Aorta (tissue), 5 donors: ENCODE measurements at places on chromosomes 3 and 15. TPM values are rescaled to one million over a fixed set of nuclear protein-coding genes. Genes with fewer than 3 reads are reported as not detected.

Gene SLCO2A1
- 101 TPM for total RNA-seq

GRCh38 chr3:138938877-138939560 is 7.9 kb downstream of the FOXL2 start:
- H3K4me3 ChIP-seq: no peak overlapping the region
- no peaks in the 10 kb centered on the region for H3K4me1 ChIP-seq
- H3K27me3 ChIP-seq: peaks cover 2% of the 10 kb centered on the region
- DNase-seq: no peak
- no peaks in the 10 kb centered on the region for H3K36me3 ChIP-seq

GRCh38 chr3:60758171-60758570 is 493.1 kb downstream of the FHIT start:
- H3K27ac ChIP-seq: no peak overlapping the region
- no peaks in the 10 kb centered on the region for H3K27me3 ChIP-seq
- no peak for DNase-seq
- H3K36me3 ChIP-seq: no peaks in the 10 kb centered on the region
- H3K4me1 ChIP-seq: no peaks in the 10 kb centered on the region

DNA sequence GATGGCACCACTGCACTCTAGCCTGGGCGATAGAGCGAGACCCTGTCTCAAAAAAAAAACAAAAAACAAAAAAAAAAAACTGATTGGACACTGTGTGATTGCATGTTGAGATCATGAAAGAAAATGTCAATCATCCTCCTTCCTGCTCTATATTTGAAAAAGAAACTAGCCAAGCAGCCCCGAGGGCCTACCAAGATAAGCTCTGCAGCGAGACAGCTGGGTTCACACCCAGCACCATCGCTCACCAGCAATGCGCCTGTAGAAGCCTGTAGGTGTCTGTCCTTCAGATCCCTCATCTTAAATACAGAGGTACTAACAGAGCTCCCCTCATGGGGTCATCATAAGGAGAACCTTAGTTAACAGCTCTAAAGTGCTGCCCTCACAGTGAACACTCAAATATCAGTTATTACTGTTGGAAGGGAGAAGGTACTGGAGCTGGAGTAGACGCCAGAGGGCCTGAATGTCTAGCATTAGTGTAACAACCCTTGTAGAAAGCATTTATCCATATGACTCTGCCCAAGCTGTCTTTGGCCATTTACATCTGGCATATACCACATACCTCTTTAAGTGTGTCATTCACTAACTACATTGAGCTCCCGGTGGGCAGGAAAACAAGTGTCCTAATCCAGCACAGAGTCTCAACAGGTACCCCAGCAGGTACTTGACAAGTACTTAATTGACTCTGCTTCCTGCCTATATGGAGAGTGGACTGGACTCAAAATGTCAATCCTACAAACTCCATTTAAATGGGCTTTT is 22.9 kb downstream of the MYLK start:
- H3K4me1 ChIP-seq: peaks cover 2% of the 10 kb centered on the region
- no peak for DNase-seq
- no peaks in the 10 kb centered on the region for H3K27me3 ChIP-seq
- peaks cover 2% of the 10 kb centered on the region for H3K36me3 ChIP-seq
- no peak overlapping the region for H3K4me3 ChIP-seq
